ENCODE measurements at places on chromosomes 6 and 20.

- no peak for DNase-seq
Observed at GRCh38 chr6:107538856-107539387, 49.0 kb downstream of the SOBP start.

DNA sequence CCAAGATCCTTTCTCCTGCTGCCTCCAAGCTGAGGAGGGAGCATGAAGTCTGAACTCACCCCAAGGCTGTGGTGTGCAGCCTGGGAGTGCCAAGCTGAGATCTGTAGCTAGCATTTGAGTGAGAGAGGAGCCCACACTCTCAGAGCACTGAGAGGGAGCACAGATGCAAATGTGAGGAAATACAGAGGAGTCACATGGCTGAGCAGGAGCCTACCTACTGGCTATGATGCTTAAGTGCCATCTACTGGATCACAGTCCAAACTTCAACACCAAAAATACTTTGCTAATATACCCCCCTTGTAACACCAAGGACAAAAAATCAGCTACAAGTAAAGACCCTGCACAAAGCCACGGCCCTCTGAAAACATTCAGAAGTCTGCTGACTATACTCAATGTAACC, 94.4 kb upstream of the IMPG1 start:
- DNase-seq, result no peak

GRCh38 chr6:117548797-117549301, 53.5 kb downstream of the GOPC start:
- no peak for DNase-seq

GRCh38 chr6:109872968-109873545, 105.1 kb upstream of the GPR6 start:
- DNase-seq, result no peak

GRCh38 chr6:43913375-43914271, 143.6 kb downstream of the VEGFA start:
- no peak for DNase-seq

DNA sequence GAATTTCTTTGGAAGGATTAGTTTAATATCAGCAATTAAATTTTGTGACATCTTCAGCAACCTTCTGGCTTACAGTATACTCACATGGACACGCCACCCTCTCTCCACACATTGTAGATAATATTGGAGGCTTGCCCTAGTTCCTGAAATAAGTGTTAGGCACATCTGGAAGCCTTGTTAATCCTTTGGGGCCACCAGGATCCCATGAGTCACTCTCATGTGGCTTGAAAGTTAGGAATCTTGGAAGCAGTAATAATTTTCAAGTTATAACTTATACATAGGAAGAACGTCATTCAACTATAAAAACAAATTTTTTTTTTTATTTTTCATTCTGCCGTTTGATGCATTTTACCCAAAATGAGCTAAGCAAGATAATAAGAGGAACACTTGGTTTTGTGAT, 20.5 kb downstream of the LAMA4 start:
- no peak for DNase-seq

- DNase-seq, result no peak
Observed at GRCh38 chr20:47345214-47345613, 11.3 kb downstream of the ZMYND8 start.

DNA sequence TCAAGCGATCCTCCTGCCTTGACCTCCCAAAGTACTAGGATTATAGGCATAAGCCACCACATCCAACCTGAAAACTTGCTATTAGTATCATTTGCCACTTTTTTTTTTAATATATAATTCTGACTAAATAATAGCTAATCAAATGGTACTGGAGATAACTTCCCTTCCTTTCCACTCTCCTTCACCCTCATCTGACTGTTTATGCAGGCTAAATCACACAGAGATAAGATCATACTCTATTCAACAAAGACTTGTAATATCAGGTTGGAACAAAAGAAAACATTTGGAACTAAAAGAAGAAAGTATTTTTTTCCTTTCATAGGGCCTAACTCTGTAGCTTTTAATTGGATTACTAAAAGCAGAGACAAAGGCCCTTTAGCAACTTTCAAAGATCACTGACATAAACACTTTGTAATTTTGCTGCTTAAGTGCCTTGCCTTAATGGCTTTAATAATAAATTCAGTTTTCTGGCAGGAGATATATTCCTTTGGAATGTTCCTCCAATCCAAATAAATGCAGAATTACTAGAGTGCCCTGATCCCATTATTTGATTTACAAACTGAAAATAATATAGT, 198.7 kb upstream of the ASCC3 start:
- no peak for DNase-seq

DNA sequence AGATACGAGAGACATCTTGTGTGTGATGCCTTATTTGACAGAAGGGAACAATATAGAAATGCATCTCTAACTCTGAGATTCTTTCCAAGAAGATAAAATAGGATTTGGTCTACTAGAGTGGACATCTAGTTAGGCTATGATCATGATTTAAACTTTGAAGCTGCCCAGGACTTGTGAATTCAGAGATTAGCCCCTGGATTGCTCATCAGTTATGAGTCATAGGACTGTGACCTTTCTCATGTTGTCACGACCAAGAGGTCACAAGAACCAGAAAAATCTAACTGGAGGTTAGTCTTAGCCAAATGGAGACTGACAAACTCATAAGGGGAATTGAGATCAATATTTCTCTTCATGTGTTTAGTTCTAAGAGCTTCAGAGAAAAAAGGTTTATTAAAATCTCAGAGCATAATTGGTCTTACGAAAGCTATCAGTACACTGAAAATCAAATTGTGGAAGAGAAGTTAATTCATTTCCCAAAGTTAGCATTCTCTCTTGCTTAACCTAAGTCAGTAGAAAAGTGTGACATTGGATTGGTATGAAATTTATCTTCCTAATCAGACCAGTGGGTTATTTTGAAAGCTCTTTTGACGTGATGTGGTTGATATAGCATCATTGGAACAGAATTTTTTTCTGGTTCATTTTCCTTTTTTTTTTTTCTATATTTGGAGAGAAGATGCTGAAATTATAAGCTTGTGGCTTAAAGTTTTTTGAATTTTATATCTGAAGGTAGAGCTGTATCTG, 245.7 kb downstream of the RNF144B start:
- no peak for DNase-seq

GRCh38 chr20:24406251-24406650, 63.2 kb upstream of the SYNDIG1 start:
- DNase-seq, result no peak

GRCh38 chr6:159753081-159753872, 8.6 kb upstream of the ACAT2 start:
- DNase-seq, result no peak

GRCh38 chr6:44906761-44907160, 421.4 kb upstream of the RUNX2 start:
- DNase-seq, result no peak

GRCh38 chr6:159633196-159633595, 59.8 kb downstream of the SOD2 start:
- DNase-seq, result no peak

- DNase-seq, result peak; percentile 3
Observed at GRCh38 chr6:25652007-25652515, at the start of gene SCGN. TSS of gene SCGN (plus strand) at chr6:25652215. CDS start at chr6:25652404, 189 bp downstream.

GRCh38 chr6:159681191-159681880, 11.7 kb downstream of the SOD2 start:
- DNase-seq, result no peak

- no peak for DNase-seq
Observed at GRCh38 chr6:81997090-81997926, 244.8 kb upstream of the TENT5A start.

GRCh38 chr6:169320013-169320412, 66.4 kb upstream of the THBS2 start:
- DNase-seq, result no peak

DNA sequence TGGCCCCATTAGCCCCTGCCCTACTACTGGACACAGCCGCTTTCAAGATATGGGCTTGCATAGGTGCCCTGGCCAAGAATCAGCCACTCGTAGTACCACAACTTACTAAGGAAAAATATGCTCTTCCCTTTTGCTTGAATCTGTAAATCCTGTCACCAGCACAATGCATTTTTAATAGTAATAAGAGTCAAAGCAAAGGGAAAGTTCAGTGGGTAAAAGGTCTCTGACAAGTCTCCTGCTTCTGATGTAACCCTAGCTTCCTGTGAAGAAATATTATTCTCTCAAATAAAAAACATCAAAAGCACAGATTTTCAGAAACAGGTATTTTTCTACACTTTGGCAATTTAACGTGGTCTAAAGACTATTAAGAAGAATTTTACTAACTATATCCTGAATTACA, 373.8 kb downstream of the GJA1 start:
- DNase-seq, result no peak

GRCh38 chr6:143000811-143001210, 55.8 kb upstream of the HIVEP2 start:
- DNase-seq, result no peak

GRCh38 chr6:89067796-89068195, 12.8 kb upstream of the PNRC1 start:
- no peak for DNase-seq

GRCh38 chr6:89268776-89269175, 46.3 kb downstream of the GABRR2 start:
- no peak for DNase-seq

DNA sequence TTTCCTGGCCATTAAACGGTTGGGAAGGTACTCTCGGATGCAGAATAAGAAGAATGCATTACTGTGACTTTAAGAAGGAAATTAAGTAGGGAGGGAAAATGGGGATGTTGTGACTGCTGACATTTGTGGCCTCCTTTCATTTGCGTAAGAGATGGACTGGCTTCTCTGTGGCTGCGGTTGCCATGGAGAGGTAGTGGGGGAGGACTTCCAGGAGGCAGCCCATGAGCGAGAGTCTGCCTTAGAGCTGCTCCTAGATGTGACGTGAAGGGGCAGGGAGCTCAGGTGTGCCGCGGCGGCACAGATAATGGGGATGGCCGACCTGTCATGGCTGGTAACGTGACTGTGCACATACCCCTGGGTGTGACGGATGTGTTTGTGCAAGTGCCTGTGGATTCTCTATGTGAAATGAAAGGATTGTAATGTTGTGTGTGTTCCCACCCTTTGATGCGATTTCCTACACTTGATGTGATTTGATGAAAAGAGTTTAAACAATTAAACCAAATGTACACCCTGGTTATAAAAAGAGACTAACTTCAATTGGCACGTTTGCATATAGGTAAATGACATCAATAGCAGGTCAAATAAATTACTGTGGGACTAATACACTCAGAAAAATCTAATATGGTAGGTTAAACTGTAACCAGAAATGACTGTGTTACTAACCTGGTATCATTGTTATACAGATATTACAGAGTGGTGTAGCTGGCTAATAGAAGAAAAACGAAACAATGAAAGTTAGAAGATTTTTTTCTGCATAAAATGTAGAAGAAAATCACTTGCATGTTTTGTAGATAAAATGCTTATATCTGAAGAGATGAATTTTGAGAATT, 48.9 kb downstream of the HIVEP1 start:
- DNase-seq, result peak; percentile 63

GRCh38 chr6:35562060-35562459, 49.4 kb upstream of the TULP1 start:
- DNase-seq, result no peak

- DNase-seq, result no peak
Observed at GRCh38 chr6:36829919-36830544, 9.2 kb downstream of the CPNE5 start.

- DNase-seq, result no peak
Observed at GRCh38 chr6:116170358-116171057, 44.6 kb upstream of the COL10A1 start.

GRCh38 chr6:105587349-105588122, 184.7 kb upstream of the PREP start:
- DNase-seq, result no peak

DNA sequence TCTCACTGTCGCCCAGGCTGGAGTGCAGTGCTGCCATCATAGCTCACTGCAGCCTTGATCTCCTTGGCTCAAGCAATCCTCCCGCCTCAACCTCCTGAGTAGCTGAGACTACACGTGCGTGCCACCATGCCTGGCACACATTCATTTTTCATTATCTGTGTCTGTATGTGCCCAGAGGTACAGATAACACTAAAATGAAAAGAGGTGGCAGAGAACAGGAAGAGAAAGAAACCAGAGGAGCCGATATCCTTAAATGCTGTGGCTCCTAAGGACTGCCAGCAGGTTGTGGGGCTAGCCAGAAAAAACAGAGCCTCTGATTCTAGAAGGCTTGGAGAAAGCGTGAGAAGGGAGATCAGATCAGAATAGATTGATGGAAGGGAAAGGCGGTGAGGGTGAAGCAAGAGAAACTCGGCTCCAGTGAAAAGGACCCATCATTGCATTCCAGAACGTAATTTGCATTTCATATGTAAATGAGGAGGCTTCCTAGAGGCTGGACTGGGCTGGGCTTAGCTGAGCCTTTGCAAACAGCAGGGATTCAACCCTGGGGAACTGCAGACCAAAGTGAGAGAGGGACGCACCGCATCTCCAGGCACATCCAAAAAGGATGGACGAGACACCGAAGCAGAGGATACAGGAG, 64.2 kb downstream of the GCNT2 start:
- no peak for DNase-seq

DNA sequence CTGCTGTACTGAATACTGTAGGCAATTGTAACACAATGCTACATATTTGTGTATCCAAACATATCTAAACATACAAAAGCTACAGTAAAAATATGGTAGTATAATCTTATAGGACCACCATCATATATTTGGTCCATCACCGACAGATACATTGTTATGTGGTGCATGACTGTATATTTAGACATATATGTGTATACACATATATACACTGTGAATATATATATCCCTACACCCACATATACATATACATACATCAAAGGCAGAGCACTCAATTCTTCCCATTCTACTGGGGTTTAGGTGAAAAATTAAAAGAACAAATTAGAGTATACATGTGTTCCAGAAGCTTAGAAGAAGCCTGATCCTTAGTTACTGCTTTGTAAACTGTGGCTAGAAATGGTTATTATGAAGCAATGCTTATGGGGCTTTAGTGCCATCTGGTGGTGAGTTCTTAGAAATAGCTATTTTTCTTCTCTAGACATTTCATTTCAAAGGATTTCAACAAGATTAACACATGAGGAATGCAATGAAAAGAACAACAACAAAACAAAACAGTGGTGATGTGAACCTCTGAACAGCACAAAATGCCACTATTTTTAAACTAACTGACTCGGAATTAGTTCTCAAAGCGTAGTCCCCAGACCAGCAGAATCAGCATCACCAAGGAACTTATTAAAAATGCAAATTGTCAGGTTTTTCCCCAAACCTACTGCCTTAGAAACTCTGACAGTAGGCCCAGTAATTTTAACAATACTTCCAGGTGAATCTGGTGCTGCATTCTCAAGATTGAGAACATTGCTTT, 38.0 kb downstream of the PKHD1 start:
- no peak for DNase-seq

DNA sequence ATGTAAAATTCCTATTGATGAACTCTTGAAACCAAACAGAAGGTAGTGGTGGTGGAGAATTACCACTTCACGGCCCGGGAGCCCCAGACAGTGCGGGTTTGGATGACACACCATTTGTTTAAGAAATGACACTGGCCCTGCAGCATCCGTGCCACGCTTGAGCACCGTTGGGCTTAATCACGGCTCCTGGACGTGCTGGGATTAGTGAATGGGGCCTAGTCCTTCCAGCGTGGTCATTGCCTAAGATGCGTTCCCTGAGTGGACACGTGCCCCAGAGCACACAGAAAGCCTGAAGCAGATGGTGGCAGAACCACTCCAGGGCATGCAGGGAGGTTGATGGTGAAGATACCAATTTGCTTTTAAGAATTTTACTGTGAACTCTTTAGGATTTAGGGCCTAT, 14.5 kb downstream of the STX16 start:
- DNase-seq, result no peak

GRCh38 chr6:38492031-38492430, 147.7 kb downstream of the BTBD9 start:
- DNase-seq, result no peak

- DNase-seq, result no peak
Observed at GRCh38 chr6:156280065-156280464, 497.1 kb upstream of the ARID1B start.

GRCh38 chr6:33967966-33968724, 164.3 kb upstream of the MLN start:
- DNase-seq, result no peak

Data from activated CD8-positive, alpha-beta memory T cell treated with anti-CD3 and anti-CD28 coated beads for 1 hour (primary cell).